Smooth muscle cell of the pulmonary artery (primary cell): ENCODE measurements at places on chromosomes 12 and 14. TPM values are rescaled to one million over a fixed set of nuclear protein-coding genes. Genes with fewer than 3 reads are reported as not detected.

The PLCZ1 gene
- not detected in 2 replicates for total RNA-seq

The AHNAK2 gene
- total RNA-seq, result 41.4 and 194 TPM in 2 replicates

The FOXN4 gene
- not detected in 2 replicates for total RNA-seq

The RAB15 gene
- total RNA-seq, result 3.8 and 5.2 TPM in 2 replicates

The LHX5 gene
- not detected in 2 replicates for total RNA-seq

The PLA2G1B gene
- total RNA-seq, result not detected in 2 replicates

The BHLHE41 gene
- 5.3 and 6.1 TPM in 2 replicates for total RNA-seq

The TSPAN19 gene
- total RNA-seq, result not detected in 2 replicates

The SMCO2 gene
- 0.40 TPM in 1 of 2 replicates, not detected in the other for total RNA-seq

The KRT4 gene
- not detected in 2 replicates for total RNA-seq

The CAPS2 gene
- total RNA-seq, result 7.4 and 10.4 TPM in 2 replicates

The DNAH10 gene
- total RNA-seq, result 0.13 and 0.46 TPM in 2 replicates

The G2E3 gene
- 14.8 and 19.9 TPM in 2 replicates for total RNA-seq

The CLEC2A gene
- not detected in 2 replicates for total RNA-seq

The FAM186B gene
- 0.20 and 0.40 TPM in 2 replicates for total RNA-seq

The C12orf60 gene
- 0.59 and 0.72 TPM in 2 replicates for total RNA-seq

The OTOGL gene
- total RNA-seq, result 0.07 and 0.39 TPM in 2 replicates

The WNT1 gene
- not detected in 2 replicates for total RNA-seq

The BDKRB2 gene
- 0.73 and 2.7 TPM in 2 replicates for total RNA-seq

The PIWIL1 gene
- total RNA-seq, result not detected in 2 replicates

The FAM181A gene
- not detected in 2 replicates for total RNA-seq

The SPTSSA gene
- 9.2 and 16.3 TPM in 2 replicates for total RNA-seq

The PPFIA2 gene
- 2.6 and 4.6 TPM in 2 replicates for total RNA-seq

The RNASE3 gene
- not detected in 2 replicates for total RNA-seq

The RD3L gene
- not detected in 2 replicates for total RNA-seq

The TROAP gene
- 2.4 and 3.4 TPM in 2 replicates for total RNA-seq

The ANKRD33 gene
- total RNA-seq, result 0.03 TPM in 1 of 2 replicates, not detected in the other

The FLVCR2 gene
- 0.69 and 3.1 TPM in 2 replicates for total RNA-seq

The VRK1 gene
- 10.5 and 13.5 TPM in 2 replicates for total RNA-seq

The HOXC10 gene
- not detected in 2 replicates for total RNA-seq

The C1S gene
- 339 and 458 TPM in 2 replicates for total RNA-seq

The IPO8 gene
- total RNA-seq, result 40.1 and 56.6 TPM in 2 replicates

The DYNLL1 gene
- 261 and 303 TPM in 2 replicates for total RNA-seq

The PTPRR gene
- 0.78 and 0.92 TPM in 2 replicates for total RNA-seq

The MYH6 gene
- total RNA-seq, result not detected in 2 replicates

The SPSB2 gene
- total RNA-seq, result 4.8 and 6.3 TPM in 2 replicates

The SLC15A4 gene
- 60.9 and 63.6 TPM in 2 replicates for total RNA-seq

The KLRD1 gene
- total RNA-seq, result 0.50 and 0.65 TPM in 2 replicates

The TAS2R31 gene
- 3.7 and 6.7 TPM in 2 replicates for total RNA-seq

The NRL gene
- total RNA-seq, result 0.65 and 0.96 TPM in 2 replicates

The MYBPC1 gene
- under 0.01 TPM in 1 of 2 replicates, not detected in the other for total RNA-seq

The OR4Q3 gene
- total RNA-seq, result not detected in 2 replicates

The KRT72 gene
- not detected in 2 replicates for total RNA-seq

The KLHDC1 gene
- total RNA-seq, result 3.4 and 4.0 TPM in 2 replicates

The REP15 gene
- 2.4 and 3.2 TPM in 2 replicates for total RNA-seq

The STAC3 gene
- total RNA-seq, result 0.26 and 0.33 TPM in 2 replicates

The PKP2 gene
- total RNA-seq, result 1.8 and 3.4 TPM in 2 replicates

The RHEBL1 gene
- 0.23 and 0.59 TPM in 2 replicates for total RNA-seq

The CBLN3 gene
- total RNA-seq, result 3.5 and 4.2 TPM in 2 replicates

The COX8C gene
- total RNA-seq, result not detected in 2 replicates

The CLEC4C gene
- total RNA-seq, result not detected in 2 replicates

The PRIMA1 gene
- total RNA-seq, result not detected in 2 replicates
